ENCODE measurements at places on chromosomes 12 and 14.

DNA sequence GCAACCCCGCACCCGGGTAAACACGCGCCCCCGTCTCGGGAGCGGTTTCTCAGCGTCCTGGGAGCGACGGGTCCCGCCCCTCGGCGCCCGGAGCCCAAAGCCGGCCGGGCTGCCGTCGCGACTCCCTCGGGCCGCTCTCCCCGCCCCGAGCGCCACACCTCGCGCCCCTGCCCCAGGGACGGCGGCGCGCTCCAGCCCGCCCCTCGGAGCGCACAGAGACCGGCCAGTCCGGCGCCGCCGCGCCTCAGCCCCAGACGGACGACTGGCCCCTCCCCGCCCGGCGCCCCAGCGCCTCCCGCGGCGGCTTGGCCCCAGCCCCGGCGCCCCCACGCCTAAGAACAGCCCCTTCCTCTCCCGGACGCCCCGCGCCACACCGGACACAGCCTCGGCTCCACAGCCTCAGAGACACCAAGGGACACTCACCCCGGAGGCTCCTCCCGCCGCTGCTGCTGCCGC is 411 bp downstream of the BTBD7 start:
- peak; percentile 67 for DNase-seq

DNA sequence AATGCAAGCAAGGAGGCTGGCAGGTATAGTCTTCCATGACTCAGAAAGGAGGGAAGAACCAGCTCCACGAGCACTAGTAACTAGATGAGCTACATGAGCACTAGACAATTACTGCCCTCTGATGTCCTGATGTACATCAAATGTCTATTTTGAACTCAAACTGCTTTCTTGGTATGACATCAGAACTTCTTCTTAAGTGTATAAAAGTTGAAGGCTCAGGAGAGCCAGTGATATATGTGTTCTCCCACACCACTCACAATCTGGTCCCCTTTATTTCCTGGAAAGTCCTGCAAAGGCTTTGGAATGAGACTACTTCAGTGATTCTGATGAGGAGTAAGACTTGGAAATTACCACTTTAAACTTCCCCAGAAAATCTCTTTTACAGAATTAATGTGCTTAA is 18.5 kb upstream of the DHRS7 start:
- no peak for DNase-seq

DNA sequence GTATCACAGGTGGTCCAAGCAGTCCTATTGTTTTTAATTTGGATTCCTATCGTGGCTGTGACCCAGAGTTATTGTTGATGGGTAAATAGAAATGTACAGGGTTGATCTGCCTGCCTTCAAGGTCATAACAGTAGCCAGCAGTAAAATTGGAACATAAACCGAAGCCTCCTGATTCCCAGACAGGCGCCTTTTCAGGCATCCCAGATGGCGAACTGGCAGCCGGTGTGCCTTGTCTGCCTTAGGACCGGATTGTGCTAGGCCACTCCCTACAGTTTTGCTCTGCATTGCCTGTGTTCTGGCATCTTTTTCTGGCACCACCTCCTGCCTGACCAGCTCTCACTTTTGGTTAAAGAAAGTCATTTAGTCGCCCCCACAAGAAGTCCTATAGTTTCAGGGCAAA is 22.2 kb downstream of the TMEM117 start:
- no peak for DNase-seq

DNA sequence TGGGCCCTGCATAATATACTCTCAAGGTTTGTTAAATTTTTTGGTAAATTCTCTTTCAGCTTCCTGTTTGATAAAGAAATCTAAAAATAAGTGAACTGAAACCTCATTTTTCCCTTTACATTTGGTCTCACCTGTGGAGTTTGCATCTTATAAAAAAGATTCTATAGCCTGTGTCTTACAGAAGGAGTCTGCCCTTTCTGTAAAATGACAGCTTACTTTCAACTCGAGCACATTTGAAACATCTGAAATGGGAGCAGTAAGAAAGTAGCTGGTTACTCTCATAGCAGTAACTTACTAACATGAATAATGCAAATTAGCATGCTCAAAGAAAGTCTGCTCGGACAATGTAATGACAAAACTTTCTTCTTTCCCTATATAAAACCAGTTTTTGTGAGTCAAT is 155.8 kb downstream of the NELL2 start:
- no peak for DNase-seq

GRCh38 chr12:104928036-104928745 is 29.9 kb downstream of the SLC41A2 start:
- DNase-seq: no peak

DNA sequence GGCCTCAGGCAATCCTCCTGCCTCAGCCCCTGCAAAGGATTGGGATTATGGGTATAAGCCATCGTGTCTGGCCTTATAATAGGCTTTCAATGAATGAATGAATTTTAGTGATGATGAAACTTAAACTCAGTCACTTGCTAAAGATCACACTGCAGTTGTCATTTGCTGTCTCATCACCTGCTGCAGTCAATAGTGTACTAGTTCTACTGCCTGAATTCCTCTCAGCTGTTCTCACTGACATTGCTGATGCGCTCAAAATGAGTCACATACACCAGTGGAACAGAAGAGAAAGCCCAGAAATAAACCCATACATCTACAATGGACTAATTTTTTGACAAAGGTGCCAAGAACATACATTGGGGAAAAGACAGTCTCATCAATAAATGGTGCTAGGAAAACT is 5.6 kb upstream of the SYNJ2BP start:
- DNase-seq: no peak

DNA sequence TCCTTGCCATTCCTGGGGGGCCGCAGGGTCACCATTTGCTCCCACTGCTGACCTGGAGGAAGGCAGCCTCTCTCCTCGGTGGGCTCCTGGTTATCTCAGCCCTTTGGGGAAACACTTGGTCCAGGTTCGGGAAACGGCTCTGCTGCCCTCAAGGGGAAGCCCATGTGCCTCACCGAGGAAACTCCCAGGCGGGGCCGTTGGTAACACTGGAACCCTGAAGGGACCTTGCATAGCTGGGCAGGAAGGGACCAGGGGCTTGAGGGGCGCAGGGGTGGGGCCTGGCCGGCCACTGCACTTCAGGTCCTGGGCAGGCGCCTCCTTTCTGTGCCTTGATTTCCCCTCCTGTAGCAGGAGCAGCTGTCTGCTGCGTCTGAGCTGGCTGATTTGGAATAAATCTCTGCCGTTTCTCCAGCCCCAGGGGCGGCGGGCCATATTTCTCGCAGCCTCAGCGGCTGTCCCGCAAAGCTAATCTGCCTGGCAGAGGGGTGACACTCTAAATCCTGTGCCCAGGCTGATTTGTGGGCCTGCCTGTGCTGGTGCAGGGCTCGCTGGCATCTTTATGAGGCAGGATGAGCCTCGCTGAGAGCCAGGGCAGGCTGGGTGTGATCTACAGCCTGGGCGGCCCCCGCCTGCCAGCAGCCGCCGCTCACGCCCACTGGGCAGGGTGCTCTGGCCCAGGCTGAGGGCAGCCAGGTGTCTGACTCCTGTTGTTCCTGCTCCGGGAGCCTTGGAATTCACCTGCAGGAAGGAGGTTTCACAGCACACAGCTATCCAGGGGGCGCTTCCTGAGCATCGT is 49.7 kb downstream of the KIF26A start:
- no peak for DNase-seq

- no peak for DNase-seq
Measured at GRCh38 chr14:103859416-103860202, 12.2 kb upstream of the PPP1R13B start.

DNA sequence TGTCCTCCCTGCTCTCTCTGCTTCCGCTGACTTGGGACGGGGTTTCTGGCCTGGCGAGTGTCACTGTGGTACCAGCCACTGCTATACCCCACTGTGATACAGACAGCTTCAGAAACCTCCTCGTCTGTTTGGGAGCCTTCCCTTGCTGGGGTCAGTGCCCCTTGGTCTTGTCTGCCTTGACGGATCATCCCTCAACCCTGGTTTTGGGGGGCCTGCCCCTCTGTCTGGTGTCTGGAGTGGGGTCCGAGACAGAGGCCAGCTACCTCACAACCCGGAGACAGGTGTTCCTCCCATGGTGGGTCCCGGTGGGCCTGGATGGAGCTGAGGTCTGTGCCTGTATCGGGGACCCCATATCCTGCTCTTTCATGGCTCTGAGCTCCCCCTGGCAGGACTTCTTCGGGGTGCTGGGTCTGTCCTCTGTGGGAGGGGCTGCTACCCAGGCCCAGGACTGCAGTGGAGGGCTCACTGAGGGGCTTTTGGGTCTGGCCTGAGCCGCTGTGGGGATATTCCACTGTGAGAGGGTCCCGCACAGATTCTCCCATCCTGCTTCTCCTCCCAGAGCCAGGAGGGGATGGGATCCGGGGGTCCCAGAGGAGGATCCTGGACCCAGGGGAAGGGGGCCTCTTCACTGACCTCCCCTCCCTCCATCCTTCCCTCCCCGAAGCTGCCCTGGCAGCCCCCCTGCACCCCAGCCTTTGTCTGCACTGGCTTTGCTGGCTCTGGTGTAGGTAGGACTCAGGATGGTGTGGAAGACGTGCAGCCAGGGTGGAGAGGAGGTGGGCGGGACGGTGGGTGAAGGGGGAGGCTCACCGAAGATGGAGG is 365.5 kb downstream of the TMEM121 start:
- peak; percentile 41 for DNase-seq

- peak; percentile 74 for DNase-seq
Measured at GRCh38 chr14:101707068-101707842, 54.3 kb upstream of the PPP2R5C start.

- no peak for DNase-seq
Measured at GRCh38 chr14:93789228-93790130, 1.2 kb upstream of the PRIMA1 start.

DNA sequence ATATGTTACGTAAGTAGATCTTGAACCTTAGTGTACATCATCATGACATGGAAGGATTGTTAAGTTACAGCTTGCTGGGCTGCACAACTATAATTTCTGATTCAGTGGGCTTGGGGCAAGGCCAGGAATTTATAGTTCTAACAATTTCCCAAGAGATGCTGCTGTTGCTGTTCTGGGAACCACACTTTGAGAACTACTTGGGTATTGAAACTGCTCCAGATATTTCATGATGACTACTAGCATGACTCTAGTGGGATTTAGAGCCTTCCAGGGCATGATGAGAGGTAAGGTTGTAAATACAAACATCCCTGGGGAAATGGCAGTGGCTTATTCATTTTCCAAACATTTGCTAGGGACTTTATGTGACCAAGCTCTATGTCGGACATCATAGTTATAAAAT is 904.8 kb upstream of the SEL1L start:
- no peak for DNase-seq

DNA sequence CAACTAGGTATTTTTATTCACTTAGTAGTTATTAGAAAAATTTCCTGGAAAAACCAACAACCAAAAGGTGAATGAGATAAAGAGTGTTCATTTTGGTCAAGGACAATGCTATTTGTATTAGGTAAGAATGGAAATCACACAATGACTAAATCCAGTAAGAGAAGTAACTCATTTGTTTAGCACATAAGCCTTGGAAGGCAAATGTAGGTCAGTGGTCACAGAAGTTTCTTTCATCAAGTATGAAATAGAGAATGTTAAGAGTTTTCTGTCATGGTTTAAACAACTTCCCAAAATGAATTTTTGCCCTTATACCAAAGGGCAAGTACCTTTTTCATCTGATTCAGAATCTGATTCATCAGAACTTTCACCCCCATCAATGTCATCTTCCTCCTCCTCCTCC is 101.7 kb downstream of the KIF21A start:
- DNase-seq: no peak

GRCh38 chr12:25241167-25242020 is 9.3 kb downstream of the KRAS start:
- DNase-seq: no peak

DNA sequence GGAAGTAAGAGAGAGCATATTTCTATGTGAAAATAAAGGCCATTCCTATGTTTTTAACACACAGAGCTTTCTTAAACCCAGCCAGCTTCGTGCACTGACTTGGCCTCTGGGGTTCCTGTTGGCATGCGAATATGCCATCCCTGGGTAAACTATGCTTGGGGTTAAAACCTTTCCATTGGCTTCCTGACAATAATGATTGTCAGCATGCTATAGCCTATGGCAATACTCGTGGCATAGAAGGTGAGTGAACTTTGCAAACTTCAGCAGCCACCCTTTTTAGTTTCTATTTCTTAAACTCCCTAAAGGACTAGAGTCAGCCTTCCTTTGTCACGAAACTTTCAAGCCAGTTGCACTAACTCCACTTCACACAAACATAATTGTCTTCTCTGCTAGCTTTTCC is 148.4 kb upstream of the RGS6 start:
- DNase-seq: no peak

GRCh38 chr14:71749613-71750238 is 182.5 kb upstream of the RGS6 start:
- peak; percentile 36 for DNase-seq

- DNase-seq: no peak
Measured at GRCh38 chr14:96090441-96091148, 51.4 kb downstream of the C14orf132 start.

- peak; percentile 80 for DNase-seq
Measured at GRCh38 chr14:77024171-77024691, 4.3 kb downstream of the IRF2BPL start.

- DNase-seq: no peak
Measured at GRCh38 chr12:30990316-30990715, 63.8 kb downstream of the TSPAN11 start.

DNA sequence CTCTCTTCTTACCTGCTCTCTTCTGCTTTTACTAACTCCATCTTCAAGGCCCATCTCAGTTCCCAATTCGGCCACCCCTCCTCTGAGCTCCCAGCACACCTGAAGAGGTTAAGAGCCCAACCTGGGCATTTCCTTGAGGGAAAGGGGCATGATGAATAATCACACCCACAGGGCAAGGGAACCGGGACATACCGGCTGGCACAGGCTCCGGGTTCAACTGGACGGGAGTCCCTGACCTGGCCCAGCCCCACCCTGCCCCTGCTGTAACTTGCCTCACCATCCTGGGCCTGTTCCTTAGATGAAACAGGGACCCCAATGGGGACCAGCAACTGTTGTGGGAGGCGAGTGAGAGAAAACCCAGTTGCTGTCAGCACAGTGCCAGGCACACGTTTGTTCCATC is 8.5 kb downstream of the CCDC85C start:
- no peak for DNase-seq

DNA sequence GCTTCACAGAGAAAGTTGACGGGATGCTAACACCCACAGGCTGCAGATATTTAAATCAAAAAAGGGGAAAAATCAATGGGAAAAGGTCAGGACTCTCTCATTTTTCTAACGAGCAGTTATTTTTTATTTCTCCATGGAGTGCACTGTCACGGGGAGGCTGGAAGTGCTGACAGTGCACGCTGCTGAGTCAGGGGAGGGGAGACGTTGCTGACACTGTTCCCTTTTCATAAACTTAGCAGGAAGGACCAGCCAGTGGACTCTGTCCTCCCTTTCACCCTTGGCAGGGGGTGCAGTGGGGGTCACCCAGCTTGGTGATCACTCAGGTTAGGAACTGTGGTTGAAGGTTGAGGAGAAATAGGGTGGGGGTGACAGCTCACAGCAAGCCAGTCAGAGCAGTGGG is 65.6 kb upstream of the FUT8 start:
- no peak for DNase-seq

Measured in activated CD8-positive, alpha-beta memory T cell treated with anti-CD3 and anti-CD28 coated beads, Interleukin-2, amount 50 U/mL, for 48 hours (primary cell).